ENCODE measurements at places on chromosomes 3 and 15.

GRCh38 chr3:134611516-134611915 is 39.3 kb downstream of the KY start:
- no peak for DNase-seq

DNA sequence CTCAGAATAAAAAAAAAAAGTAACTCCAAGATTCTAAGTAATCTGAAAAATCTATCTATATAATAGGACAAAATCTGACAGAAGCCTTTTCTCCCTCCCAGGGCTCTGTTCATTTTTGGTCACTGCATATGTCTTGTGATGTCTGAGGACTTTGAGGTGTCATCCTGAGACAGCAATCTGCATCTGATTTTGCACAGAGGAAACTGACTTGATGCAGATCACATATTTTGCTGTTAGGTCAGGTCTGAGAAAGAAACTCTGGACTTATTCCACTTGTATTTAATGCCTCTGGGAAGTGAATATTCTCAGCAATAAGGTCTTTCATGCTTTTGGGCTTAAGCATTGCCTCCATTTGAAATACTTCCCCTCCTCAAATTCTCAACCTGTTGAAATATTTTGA is 295.2 kb upstream of the THBS1 start:
- DNase-seq: no peak

GRCh38 chr3:183149915-183150750 is 12.4 kb downstream of the LAMP3 start:
- DNase-seq: no peak

GRCh38 chr15:46892621-46893160 is 824.6 kb upstream of the SEMA6D start:
- no peak for DNase-seq

Measured in left kidney (tissue), 8 donors.